ENCODE measurements at places on chromosomes 16 and 17.

DNA sequence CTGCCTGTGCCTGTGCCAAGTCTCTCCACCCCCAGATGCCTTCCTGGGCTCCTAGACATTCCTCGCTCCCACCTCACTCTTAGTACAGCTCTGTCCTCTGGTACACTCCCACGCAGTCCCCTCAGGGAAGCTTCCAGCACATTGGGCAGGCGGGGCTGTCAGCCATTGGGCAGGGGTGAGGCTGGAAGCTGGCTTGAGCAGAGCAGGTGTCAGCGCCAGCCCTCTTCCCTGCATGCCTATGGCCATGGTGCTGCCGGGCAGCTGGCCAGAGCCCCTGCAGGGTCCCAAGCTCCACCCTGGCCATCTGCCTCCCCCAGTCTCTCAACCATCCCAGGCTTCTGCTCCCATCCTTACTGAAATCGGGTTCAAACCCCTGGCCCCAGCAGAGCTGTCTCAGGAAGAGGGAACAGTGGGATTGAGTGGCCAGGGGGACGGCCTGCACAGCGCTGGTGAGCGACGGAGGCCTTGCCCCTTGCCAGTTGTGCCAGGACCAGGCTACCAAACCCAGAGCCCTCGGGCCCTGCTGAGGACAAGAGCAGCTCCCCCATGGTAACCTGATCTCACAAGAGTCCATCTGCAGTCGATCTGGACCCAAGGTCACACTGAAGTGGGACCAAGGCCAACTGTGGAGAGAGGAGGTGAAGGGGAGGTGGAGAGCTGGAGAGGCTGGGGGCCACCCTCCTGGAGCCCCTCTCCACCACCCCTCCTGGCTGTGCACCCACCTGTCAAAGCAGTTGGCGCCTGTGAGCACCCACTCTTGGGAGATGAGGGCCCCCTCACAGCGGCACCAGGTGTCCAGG is 2.4 kb upstream of the B9D1 start:
- no peak for DNase-seq

GRCh38 chr16:66324815-66325515 is 41.5 kb upstream of the CDH5 start:
- DNase-seq = no peak

GRCh38 chr17:57484081-57484666 is 227.9 kb downstream of the MSI2 start:
- no peak for DNase-seq

DNA sequence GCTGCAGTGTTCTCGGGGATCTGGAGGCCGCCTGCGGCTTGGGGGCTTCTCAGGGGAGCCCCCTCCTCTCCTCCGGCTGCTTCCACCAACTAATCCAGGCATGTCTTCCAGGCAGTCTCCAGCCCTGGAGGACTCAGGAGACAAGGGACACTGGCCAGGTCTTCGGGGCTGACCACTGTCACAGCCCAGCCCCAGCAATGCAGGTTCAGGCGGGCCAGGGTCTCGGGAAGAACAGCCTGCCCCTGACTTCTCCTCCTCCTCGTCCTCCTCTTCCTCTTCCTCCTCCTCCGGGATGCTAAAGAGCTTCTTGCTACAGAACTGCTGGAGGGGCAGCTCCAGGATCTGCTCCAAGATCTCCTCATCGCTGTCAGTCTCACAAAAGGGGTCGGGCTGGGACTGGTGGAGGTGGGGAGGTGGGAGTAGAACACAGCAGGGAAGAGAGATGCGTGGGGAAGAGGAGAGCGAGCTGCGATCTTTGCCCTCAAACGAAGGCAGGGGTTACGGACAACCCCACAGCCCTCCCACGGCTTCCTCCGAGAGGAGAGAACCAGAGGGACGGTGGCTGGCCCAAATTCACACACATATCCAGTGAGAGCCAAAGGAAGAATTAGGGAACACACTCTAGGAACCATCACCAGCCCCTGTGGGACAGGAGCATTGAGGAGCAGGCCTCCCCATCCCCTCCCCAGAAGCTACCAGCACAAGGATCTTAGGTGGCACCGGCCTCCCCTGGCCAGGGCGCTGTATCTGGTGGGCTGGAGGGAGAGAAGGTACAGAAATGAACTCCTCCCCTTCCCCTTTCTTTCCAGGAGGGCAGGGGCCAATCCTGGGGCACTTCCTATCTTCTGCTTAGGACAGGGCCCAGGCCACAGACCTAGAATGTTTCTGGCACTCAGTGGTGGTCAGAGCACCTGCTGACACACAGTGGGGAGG is 19.3 kb downstream of the TSPOAP1 start:
- DNase-seq = no peak

- DNase-seq = no peak
Observed at GRCh38 chr17:2044263-2044894, 2.6 kb downstream of the OVCA2 start.

GRCh38 chr17:40931311-40931710 is 6.1 kb downstream of the KRT23 start:
- DNase-seq = no peak

- DNase-seq = no peak
Observed at GRCh38 chr17:78535273-78536197, 41.7 kb downstream of the DNAH17 start.

DNA sequence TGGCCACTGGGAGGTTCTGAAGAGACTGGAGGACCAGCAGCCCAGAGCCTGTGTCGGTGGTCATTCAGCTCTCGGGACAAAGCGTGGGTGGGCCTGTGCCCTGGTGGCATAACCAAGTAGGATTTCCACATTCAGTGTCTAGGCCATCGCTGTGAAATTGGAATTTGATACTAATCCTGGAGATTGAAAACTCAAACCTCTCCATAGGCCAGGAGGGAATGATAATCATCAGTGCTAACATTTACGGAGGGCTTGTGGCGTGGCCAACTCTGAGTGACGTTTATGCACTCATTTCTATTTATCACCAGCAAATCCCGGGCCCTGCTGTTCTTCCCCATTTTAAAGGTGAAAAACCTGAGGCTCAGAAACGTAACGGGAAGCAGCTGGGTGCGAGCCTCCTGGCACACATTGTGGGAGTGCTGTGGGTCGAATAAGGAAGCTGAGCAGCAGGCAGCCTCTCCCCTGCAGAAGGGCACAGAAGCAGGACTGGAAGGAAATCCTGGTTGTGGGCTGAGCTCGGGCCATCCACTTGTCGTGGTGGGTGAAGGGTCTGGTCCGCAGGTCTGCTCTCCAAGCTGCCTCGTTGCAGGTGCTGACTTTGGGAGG is 33.1 kb downstream of the RAI1 start:
- no peak for DNase-seq

DNA sequence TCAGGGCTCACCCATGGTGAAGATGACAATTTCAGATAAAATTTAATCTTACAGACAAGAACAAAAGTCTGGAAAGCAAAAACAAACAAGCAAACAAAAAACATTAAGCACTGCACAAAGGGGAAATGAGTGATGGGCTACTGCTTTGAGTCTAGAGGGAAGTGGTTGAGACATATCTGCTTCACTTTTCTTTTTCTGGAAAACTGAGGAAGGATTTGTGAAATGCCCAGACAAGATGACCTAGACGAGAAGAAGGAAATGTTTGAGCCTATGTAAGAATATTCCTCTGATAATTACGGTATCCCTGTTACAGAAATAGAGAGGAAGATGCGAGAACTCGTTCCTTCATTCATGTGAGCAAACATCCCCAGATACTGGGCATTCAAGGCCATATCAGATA is 11.5 kb upstream of the HYDIN start:
- DNase-seq = no peak

DNA sequence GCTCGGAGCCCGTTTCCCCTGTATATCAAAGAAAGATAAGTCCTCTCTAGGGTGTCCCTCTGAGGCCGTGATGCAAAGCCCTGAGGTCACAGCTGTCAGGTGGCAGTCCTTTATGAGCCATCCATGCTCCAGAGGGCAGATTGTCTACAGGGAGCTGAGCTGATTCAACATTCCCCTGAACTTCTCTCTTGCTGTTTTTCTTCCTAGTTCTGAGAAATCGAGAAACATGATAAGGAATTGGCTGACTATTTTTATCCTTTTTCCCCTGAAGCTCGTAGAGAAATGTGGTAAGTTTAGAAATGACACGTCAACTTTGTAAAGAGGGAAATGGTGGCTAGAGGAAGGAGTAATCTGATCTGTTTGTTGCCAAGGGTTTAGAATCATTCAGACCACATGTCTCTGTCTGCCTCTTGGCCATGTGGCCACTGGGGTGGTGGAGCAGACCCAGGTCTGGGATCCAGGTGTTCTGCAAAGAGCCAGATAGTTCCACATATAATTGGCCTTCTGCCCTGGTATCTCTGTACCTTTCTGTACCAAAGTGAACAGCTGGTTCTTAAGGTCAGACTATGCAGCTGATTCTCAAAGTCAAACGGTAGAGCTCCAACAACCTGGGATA is 3.5 kb downstream of the CTNS start:
- DNase-seq = no peak

DNA sequence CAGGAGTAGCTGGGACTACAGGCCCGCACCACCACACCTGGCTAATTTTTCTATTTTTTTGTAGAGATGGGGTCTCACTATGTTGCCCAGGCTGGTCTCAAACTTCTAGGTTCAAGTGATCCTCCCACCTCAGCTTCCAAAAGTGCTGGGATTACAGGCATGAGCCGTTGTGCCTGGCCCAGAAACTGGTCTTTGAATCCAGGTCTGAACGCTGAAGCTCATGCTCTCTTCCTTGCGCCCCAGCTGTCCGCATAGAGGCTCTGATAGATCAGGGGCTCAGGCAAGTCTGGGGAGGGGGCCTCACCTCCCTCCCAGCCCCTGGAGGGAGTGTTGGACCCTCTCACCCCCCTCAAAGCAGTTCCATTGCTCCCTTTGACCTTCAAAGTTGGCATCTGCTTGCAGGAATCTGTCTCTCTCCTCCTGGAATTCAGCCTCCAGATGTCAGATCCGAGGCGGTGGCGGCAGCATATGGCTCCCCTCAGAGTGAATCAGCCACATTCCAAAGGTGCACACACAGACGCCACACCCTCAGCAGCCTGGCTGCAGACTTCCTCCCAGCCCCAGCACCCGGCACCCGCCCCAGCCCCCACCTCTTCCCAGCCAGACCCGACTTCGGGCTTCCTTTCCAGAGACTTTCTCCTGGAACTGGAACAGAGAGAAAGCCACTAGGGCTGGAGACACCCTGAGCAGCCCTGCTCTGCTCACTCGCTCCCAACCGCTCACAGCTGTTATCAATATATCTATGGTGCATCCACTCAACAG is 16.9 kb upstream of the GLIS2 start:
- DNase-seq = no peak

DNA sequence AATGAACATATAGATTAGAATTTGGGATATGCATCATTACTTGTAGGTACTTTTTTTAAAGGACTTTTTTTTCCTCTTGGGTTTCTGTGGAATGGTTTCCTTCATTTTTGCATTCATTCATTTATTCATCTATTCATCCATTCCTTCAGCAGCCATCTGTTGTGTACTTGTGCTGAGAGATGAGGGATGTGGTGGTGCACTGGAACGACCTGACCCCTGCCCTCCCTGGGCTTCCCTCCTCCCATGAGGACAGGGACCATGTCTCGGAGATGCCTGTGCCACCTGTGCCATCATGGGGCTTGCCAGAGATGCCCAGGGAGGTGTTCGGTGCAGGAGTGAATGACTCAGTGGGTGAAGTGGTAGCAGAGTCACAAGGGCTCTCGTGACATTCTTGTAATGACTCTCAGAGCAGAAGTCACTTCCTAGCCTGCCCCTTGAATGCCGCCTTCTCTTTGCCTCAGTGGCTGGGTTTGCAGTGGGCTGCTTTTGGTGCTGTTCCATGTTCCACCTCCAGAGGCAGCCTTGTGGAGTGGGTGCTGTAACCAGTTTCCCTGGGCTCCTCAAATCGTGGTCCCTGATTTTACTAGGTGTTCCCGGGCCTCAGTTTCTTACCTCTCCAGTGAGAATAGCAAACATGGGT is 43.9 kb downstream of the CLEC16A start:
- peak; percentile 53 for DNase-seq

GRCh38 chr17:68152161-68152571 is 95.7 kb upstream of the AMZ2 start:
- no peak for DNase-seq

All from stimulated activated CD4-positive, alpha-beta T cell treated with anti-CD3 and anti-CD28 coated beads, Interleukin-1b, Interleukin-23, amount 100 ng/mL, for 24 hours (primary cell).